Thoracic aorta endothelial cell (primary cell): ENCODE measurements at places on chromosomes 6 and 20. TPM values are rescaled to one million over a fixed set of nuclear protein-coding genes. Genes with fewer than 3 reads are reported as not detected.

VGLL2 gene
- total RNA-seq = not detected in 2 replicates

HLA-DRA gene
- total RNA-seq = not detected in 2 replicates

PKIB gene
- total RNA-seq = 0.22 TPM in 1 of 2 replicates, not detected in the other

DAAM2 gene
- total RNA-seq = under 0.01 and 0.07 TPM in 2 replicates

HLA-DQA1 gene
- not detected in 2 replicates for total RNA-seq

LZTS3 gene
- 1.9 and 3.2 TPM in 2 replicates for total RNA-seq

SCRT2 gene
- not detected in 2 replicates for total RNA-seq

APCDD1L gene
- total RNA-seq = 0.14 and 0.40 TPM in 2 replicates

TMC2 gene
- total RNA-seq = not detected in 2 replicates

CAP2 gene
- 4.5 and 9.4 TPM in 2 replicates for total RNA-seq
